Tibial artery (tissue), 4 donors: ENCODE measurements at places on chromosomes 7 and 10.

- DNase-seq: no peak
Observed at GRCh38 chr7:128893251-128894100, 17.0 kb downstream of the KCP start.

- no peak for DNase-seq
Observed at GRCh38 chr10:123855008-123855684, 36.5 kb downstream of the CPXM2 start.

DNA sequence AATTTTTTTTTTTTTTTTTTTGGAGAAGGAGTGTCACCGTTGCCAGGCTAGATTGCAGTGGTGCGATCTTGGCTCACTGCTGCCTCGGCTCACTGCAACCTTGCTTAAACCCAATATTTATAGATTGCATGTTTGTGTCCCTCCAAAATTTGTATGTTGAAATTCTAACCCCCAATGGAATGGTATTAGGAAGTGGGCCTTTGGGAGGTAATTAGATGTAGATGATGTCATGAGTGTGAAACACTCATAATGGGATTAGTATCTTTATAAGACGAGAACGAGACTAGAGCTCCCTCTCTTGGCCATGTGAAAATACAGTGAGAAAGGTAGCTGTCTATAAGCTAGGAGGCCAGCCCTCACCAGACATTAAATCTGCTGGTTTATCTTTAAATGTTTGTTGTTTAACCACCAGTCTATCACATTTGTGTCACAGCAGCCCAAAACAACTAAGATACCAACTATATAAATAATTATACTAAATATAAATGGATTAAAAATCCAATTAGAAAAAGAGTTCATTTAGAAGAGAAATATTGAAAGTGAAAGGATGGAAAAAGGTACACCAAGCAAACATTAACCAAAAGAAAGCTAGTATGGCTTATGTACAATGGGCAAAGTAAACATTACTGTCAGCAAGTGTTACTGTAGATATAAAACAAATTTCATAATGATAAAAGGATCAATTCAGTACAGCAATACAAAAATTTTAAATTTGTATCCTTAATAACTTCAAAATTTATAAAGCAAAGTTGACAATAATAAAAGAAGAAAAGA is 9.3 kb downstream of the TCAF1 start:
- no peak for DNase-seq

- no peak for DNase-seq
Observed at GRCh38 chr10:100114976-100115770, 33.5 kb upstream of the CPN1 start.

- no peak for DNase-seq
Observed at GRCh38 chr7:696812-697551, 29.5 kb upstream of the DNAAF5 start.
